ENCODE measurements at places on chromosomes 11 and 22.

DNA sequence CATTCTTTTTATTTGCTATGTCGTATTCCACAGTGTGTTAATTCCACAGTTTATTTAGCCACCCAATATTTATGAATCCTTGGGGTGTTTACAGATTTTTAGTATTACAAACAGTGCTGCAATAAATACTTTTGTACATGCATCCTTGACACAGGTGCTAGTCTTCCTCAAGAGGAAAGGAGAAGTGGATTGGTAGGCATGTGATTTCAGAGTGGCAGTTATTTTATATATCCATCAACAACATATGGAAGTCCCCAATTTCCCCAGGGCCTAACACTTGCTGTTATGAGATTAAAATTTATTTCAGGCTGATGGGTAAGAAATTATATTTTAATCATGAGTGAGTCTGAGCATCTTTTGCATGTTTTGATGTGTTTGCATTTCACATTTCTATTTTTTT is 17.9 kb downstream of the TRIM44 start:
- no peak for DNase-seq

GRCh38 chr11:12815931-12816494 is 141.8 kb downstream of the TEAD1 start:
- DNase-seq, result no peak

GRCh38 chr11:65604258-65604657 is 8.7 kb upstream of the KCNK7 start:
- no peak for DNase-seq

DNA sequence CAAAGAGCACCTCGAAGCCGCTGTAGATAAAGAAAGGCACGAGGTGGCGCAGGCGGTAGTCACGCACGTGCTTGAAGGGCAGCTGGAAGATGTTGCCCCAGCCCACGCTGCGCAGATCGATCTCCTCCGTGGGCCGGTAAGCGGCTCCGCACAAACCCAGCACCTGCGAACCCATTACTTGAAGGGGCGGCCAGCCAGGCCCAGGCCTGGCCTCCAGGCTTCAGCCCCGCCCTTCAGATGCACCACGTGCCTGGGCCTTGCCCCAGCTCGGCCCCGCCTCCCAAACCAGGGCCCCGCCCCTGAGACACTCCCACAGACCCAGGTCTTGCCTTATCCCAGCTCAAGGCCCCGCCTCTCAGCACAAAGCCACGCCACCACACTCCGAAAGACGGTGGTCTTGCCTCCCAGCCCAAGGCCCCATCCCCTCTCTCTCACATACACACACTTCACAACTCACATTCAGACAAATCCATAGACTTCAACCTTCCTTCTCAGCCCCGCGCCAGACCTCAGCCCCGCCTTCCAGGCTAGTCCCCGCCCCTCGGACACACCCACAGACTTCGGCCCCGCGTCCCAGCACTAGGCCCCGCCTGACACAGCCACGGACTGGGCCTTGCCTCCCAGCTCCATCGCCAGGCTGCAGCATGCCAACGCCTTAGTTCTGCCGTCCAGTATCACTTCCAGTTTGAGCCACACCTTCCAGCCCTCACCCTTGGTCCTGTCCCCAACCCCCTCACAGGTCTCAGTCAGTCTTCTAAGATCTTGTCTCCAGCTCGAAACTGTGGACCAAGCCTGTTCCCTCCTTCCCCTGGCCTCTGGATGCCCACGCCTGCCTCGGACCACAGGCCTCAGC is 7.0 kb downstream of the UNC93B1 start:
- DNase-seq, result no peak

- DNase-seq, result no peak
These were observed 23.8 kb downstream of the MICAL3 start for GRCh38 chr22:18000441-18001039.

- DNase-seq, result no peak
These were observed 16.5 kb downstream of the CERK start for GRCh38 chr22:46721501-46722085.

GRCh38 chr22:42007922-42008321 is 9.3 kb downstream of the WBP2NL start:
- no peak for DNase-seq

DNA sequence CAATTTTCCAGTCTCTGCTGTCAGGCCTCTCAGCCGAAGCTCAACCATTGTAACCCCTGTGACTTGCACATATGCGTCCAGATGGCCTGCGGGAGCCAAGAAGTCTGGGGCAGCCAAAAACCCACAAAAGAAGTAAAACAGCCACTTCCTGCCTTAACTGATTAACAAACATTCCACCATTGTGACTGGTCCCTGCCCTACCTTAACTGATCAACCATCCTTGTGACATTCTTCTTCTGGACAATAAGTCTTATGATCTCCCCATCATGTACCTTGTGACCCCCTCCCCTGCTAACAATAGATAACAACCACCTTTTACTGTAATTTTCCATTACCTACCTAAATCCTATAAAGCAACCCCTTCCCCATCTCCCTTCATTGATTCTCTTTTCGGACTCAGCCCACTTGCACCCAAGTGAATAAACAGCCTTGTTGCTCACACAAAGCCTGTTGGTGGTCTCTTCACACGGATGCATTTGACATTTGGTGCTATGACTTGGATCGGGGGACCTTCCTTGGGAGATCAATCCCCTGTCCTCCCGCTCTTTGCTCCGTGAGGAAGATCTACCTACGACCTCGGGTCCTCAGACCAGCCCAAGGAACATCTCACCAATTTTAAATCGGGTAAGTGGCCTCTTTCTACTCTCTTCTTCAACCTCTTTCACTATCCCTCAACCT is 1.3 kb upstream of the NDUFC2 start:
- DNase-seq, result no peak

DNA sequence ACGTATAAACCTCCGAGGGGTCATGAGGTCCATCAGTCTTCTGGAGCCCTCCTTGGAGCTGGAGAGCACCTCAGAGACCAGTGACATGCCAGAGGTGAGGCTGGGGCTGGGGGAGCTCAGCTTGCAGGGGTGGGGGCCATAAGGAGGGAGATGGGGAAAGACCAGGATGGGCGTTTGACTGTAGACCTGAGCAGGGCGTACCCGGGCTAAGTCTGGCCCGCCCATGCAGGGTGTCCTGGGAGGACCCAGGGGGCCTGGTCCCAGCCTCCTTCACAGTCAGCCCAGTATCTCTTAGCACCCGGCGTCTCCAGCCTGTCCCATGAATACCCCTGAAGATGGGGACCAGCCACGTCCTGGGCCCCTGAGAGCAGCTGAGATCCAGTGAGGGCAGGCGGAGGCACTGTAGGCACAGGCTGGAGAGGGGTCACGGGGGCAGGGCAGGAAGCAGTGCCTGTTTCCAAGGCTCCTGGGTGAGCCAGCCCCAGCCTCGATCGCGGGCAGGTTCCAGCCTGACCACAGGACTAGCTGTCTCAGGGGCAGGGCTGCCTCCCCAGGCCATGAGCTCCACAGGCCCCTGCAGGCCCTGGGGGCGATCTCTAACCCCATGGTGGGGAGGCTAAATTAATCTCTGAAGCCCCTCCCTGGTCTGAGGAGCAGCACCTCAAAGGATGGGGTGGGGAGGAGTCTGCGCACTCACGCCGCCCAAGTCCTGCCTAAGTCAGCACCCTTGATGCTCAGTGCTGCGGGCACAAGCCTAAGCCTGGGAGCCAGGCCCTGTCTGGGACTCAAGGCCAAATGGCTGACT is 7.1 kb downstream of the SSH3 start:
- no peak for DNase-seq

- DNase-seq, result no peak
These were observed 62.5 kb upstream of the PPARA start for GRCh38 chr22:46087816-46088277.

DNA sequence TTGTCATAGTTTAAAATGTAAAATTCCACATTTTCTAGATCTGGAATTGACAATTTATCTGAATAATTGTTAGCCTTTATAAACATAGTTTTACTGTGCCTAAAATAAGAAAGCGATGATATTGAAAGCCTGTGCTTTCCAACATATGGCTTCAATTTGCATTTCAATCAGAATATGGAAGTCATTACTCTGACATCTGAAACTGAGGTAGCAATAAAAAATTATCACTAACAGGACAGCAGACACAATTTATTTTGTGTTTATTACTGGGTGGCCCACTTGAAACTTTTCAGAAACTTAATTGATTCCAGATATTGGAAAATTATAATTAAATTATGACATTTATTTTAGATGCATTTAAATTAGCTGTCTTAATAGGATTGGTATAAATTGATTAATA is 78.5 kb downstream of the TMEM135 start:
- DNase-seq, result no peak

DNA sequence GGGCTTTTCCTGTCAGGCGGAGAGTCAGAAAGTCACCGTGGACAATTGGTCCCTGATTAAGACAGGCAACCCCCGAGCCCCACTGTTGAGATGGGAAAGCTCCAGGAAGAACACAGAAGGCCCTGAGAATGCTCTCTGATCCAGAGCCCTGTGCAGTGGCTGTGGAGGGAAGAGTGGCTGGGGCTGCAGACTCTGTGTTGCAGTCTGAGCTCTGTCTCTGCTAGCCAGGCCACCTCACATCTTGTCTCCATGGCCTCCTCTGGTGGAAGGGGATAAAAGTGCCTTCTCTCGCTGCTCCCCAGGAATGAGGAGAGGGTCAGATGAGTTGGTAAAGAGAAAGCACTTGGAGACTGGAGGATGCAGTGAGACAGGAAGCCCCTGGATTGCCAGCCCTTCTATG is 141.2 kb downstream of the CEP164 start:
- DNase-seq, result no peak

- DNase-seq, result no peak
These were observed 27.5 kb downstream of the IGLL1 start for GRCh38 chr22:23552573-23552972.

DNA sequence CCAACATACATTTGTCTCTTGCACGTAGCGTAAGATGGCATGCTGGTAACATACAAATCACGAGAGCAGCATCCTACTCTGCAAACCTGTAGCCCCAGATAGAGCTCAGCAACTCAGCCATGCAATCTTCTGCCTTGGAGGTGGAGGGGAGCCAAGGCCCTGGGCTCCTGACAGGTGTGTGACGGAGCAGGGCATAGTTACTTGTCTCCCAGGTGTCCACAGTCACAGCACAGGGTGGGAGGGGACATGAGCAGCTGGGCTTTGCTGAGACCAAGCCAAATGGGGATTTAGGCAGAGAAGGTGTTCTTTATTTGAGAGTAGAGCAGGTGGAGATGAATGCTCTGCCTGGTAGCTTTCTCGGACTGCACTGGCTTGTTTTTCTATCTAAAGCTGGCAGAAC is 111.7 kb downstream of the TEAD1 start:
- no peak for DNase-seq

- no peak for DNase-seq
These were observed 95.1 kb downstream of the PARVA start for GRCh38 chr11:12472401-12473005.

DNA sequence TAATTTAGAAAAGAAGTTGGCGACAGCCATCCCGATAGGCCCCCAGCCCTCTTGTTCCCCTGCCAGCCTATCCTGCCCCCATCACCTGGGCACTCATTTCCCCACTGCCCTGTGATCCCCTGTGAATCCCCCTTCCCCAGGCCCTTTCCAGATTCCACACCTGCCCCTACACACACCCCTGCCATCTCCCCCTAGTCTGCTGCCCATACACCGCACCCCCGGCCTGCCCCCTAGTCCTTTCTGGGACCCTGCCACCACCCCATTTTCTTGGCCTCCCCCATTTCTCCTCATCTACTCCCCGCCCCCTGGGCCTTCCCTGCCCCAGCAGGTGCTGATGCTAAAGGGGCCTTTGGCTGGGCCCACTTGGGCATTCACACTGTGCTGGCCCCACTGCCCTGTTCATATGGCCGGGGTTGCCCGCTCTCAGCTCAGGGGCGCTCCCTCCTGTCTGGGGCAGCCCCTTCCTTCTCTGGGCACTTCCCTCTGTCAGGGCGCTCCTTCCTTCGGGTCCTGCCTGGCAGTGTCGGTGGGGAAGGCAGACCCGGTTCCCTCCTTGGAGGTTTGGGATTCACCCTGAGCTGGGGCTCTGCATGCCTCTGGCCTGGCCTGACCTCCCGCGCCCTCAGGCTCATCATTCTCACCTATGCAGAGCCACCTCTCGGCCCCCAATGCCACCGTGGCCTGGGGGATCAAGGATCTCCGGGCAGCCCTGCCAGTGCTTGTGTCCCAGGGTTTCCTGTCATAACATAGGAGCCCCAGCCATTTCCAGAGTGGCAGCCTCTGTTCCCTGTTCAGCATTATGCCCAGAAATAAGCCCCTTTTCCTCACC is 108.2 kb downstream of the BCR start:
- DNase-seq, result no peak

- DNase-seq, result no peak
These were observed 26.3 kb downstream of the KCNJ1 start for GRCh38 chr11:128840783-128841182.

- DNase-seq, result no peak
These were observed 3.6 kb upstream of the TBC1D22A start for GRCh38 chr22:46758867-46759290.

DNA sequence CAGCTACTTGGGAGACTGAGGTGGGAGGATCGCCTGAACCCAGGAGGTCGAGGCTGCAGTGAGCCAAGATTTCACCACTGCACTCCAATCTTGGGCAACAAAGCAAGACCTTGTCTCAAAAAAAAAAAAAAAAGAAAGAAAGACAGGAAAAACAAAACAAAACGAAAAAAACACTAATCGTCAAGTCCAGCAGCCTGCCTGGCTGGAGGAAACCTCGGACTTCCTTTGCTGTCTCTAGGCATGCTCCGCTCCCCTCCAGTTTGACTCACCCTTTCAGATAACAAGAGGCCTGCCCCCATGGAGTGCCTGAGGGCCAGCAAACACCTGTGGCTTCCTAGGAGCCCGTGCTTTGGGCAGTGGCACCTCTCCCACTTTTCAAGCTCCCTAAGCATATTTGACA is 28.8 kb upstream of the CHKA start:
- DNase-seq, result no peak

- DNase-seq, result no peak
These were observed 36.2 kb upstream of the PAK1 start for GRCh38 chr11:77510095-77510494.

DNA sequence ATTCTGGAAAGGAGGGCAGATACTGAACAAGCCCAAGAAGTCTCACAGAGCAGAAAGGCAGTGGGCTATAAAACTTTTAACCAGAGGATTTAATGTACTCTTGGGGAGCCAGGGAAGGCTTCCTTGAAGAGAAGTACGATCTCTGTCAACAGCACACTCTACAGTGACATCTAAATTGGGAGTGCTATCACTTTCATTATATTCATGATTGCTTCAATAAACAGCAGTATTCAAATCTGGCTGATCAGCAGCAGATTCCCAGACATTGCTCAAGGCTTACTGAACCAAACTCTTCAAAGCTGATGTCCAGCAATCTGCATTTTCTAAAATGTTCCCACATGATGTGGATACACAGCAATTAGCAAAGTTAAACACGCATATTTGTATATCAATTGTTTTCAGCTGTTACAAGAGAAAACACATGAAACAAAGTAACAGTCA is 44.2 kb downstream of the SYTL2 start:
- DNase-seq, result no peak

All from activated CD4-positive, alpha-beta T cell treated with anti-CD3 and anti-CD28 coated beads, Interleukin-2, amount 50 U/mL, for 24 hours (primary cell).